Glutamatergic neuron (in vitro differentiated cells): ENCODE measurements at places on chromosomes 5 and 9.

- no peak for DNase-seq
These were observed 128.3 kb downstream of the HSD17B3 start for GRCh38 chr9:96173640-96174039.

- DNase-seq = no peak
These were observed 127.6 kb downstream of the ST8SIA4 start for GRCh38 chr5:100775533-100775855.

DNA sequence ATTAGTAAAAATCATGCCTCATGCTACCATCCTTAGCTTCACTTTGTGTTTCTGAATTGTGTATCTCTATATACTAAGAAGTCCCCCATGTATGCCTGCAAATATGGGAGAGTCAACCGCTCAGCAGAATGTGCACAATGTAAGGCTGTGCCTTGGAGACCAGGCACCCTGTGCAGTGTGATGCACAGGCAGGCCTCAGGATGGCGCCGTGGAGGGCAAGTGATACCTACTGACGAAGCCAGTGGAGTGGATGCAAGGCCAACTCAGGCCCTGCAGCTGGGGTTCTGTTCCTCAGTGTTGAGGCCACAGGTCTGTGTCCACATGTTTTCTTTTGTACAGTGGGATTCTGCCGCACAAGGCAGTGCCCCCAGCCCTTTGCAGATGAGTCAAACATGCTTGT, 28.4 kb downstream of the SYK start:
- no peak for DNase-seq

DNA sequence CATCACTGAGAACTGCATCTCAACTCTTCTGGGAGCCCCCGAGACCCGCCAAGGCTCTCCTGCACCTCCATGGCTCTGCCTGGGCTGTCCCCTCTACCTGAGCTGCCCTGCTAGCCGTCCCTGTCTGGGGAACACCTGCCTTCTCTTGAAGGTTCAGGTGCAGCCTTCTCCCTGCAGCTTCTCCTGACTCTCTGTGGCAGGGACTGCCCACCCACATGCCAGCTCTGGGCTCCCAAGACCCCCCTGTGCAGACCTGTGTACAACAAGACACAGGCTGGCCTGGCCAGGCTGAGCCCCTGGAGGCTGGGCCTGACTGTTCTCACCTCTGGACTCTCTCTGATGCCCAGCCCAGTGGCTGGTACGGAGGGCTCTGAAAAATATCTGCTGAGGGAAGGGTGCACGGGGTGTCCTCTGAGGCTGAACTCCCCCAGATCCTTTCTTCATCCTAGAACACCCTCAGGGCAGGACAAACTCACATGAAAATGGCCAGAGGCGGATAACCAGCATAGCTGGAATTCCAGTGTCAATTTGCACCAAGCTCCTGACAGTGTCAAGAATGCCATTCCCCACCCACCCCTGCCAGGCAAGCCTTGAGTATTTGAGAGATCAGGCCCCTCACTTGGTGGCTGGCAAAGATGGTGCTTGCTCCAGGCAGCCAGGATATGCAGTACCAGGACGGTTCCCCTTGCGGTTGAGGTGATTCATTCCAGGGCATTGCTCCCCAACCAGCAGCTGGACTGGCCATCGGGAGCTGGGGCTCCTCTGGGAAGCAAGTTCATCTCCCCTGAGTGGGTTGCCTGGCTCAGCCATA, 40.9 kb upstream of the SLC25A51 start:
- DNase-seq = no peak

DNA sequence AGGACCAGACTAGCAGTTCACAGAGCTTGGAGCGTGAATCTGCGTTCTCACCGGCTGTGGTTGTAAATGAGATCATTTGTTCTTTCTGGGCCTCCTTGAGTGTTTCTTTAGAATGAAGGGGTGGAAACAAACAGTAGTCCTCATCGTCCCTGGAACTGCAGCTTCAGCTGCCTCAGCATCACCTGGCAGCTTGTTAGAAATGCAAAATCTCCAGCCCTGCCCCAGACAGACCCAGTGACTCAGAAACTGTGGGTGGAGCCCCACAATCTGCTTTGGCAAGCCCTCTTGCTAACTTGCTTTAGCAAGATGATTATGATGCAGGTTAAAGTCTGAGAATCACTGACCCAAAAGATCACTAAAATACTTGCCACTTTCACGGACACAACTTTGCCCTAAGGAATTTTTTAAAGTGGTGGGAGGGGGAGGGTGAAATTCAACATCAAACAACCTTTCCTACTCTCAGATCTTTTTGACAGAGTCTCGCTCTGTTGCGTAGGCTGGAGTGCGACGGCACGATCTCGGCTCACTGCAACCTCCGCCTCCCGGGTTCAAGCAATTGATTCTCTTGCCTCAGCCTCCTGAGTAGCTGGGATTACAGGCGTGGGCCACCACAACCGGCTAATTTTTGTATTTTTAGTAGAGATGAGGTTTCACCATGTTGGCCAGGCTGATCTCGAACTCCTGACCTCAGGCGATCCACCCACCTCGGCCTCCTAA, 86.0 kb downstream of the BRINP1 start:
- DNase-seq = no peak

GRCh38 chr5:176180781-176181180, 57.4 kb upstream of the SIMC1 start:
- DNase-seq = no peak

GRCh38 chr5:80989883-80990282, 29.7 kb downstream of the RASGRF2 start:
- no peak for DNase-seq

GRCh38 chr5:55959208-55959607, 35.6 kb downstream of the IL6ST start:
- DNase-seq = no peak

DNA sequence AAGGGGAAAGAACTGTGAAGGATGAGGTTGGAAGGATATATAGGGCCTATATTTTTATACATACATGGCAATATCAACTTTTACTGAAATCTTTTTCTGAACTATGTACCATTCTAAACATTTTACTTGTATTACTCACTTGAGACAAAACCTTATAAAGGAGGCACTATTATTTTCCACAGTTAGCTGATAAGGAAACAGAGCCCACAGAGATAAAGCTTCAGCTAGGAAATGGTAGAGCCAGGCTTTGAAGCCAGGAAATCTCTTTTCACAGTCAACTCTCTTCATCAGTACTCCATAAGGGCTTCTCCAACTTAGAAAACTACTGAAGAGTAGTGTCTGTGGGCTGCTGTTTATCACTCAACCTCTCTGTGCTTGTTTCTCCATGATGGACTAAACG, 613.7 kb downstream of the PRELID2 start:
- no peak for DNase-seq

GRCh38 chr9:114280636-114281472, 42.0 kb upstream of the ORM1 start:
- DNase-seq = no peak

GRCh38 chr9:83144492-83144891, 81.5 kb upstream of the RASEF start:
- no peak for DNase-seq

DNA sequence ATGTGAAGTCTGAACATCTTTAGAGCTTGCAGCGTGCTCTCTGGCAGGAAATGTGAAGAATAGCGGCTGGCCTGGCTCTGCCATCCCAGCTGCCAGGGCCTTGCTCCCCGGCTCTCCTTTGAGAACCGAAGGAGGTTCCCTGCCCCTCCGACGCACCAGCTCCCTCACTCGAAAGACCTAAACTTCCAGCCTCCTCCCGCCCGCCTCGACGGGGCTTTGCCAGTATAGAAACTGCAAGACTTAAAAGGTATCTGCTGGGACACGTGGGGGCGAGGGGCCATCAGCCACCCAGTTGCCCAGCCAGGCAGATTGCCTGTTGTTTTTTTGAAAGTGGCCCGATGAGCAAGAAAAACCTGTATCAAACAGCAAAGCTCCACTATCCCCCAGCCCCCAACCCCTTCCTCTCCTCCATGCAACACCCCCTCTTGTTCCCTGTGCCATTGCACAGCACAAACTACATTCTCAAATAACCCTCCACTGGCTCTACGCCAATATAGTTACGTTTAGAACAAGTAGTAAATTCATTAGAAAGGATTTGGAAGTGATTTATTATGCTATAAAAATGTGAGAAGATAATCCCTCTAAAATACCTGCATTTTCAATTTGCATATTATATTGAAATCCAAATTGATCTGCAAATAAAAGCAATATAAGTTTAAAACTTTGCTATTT, 331.9 kb downstream of the MED10 start:
- DNase-seq = no peak

- no peak for DNase-seq
These were observed 108.5 kb upstream of the IQGAP2 start for GRCh38 chr5:76294573-76294972.

GRCh38 chr5:92863666-92864065, 717.4 kb downstream of the NR2F1-AS1 start:
- DNase-seq = no peak

- no peak for DNase-seq
These were observed 176.6 kb upstream of the KCNN2 start for GRCh38 chr5:114185274-114185673.

DNA sequence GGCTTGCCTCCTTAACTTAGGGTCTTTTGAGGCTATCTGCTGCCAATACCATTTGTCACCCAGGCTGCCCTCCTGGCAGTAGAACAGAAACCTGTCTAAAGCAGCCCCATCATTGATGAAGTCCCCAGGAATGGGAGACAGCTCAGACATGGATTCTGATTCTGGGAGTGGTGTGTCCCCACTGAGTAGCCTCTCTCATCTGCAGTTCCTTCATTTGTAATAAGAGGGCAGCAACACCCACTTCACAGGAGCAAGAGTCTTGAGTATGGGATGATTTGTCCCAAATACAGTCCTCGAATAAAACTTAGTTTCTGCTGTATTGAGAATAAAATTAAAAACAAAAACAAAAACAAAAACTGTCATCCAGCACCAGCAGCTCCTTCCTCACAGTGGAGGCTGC, 167.6 kb downstream of the ASTN2 start:
- no peak for DNase-seq

- no peak for DNase-seq
These were observed 210.8 kb downstream of the TSSK1B start for GRCh38 chr5:113223831-113224604.

DNA sequence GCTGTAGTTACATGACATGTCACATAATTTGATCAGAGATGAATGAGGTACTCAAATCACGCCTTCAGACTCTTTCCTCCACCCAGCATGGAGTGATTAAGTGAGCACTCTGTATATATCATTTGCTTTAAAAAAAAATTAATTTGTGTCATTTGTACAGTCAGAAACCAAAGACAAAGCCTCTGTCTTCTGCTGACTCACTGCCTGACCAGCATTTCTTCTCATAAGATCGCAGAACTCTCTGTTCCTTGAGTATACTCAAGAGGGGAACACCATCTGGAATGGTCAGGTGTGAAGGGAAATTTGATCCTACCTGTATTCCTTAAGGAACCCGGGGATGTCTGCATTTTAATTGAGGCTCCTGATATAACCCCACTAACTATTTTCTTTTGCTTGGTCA, 254.4 kb downstream of the FAM114A2 start:
- no peak for DNase-seq

GRCh38 chr5:92904021-92904420, 677.0 kb downstream of the NR2F1-AS1 start:
- DNase-seq = no peak

DNA sequence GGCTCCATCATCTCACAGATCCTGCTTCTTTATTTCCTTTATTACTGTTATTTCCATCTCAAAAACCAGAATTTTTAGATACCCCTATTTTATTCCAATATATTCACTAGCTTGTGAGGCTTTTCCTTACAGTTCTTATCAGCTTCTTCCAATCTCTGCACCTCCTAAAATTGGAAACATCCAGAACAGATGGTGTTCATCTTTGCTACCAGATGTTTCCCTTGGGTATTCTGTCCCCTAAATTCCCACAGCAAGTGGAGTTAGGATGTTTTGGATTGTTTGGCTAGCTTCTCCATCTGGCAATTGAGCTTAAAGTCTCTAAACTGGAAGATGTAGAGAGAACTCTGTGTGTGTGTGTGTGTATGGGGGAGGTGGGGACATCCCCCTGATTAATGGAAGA, 580.4 kb downstream of the DTWD2 start:
- no peak for DNase-seq

- no peak for DNase-seq
These were observed 13.1 kb upstream of the NFIB start for GRCh38 chr9:14327036-14327435.

DNA sequence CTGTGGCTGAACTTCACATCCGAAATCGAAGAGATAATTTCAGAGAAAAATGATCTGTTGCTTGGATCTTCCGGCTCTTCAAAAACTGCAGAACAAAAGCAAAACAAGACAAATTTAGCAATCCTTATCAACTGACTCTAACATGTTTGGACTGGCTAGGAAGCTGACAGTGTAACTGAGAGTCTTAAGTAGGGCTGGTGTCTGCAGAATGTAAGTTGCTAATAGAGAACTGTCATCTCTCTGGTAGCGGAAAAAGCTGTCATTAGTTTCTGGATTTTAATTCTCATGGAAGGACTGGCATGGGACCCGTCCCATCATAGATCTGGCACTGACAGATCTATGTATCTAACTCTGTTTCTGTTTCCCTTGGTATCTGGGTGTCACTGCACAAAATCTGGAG, 84.4 kb upstream of the GPR151 start:
- DNase-seq = no peak

DNA sequence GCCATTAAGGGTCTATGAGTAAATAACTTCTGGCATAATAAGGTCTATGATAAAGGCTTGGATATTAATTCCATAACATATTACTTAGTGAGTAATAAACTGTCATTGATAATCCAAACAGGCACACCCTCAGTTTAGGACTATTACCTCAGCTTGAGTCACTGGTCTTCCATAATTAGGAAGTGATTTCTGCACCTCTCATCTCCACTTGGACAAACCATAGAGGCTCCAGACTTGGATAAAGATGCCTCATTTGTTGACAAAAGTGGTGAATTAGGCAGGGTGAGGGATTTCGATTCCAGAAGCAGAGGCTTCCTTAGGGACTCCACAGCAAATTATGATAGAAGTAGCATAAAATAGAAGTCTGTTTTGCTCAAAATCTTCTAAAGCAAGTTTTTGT, 127.5 kb upstream of the MTAP start:
- no peak for DNase-seq

DNA sequence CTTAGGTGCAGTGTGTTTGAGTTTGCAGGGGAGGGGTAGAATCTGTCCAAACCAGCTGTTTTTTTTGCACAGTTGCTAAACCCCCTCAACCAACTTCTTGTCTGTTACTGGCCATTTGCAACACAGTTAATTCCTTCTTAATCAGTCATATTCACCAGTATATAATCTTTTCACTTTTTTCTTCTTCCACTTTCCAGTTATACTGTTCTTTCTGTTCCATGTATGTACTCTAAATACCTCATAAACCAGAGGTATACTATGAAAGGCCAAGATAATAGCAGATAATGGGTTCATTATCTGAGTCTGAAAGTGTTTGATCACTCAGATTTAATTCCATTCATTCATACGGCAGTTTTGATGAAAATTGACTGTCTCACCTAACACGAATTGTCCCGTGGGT, 11.1 kb downstream of the SMAD5 start:
- DNase-seq = no peak

DNA sequence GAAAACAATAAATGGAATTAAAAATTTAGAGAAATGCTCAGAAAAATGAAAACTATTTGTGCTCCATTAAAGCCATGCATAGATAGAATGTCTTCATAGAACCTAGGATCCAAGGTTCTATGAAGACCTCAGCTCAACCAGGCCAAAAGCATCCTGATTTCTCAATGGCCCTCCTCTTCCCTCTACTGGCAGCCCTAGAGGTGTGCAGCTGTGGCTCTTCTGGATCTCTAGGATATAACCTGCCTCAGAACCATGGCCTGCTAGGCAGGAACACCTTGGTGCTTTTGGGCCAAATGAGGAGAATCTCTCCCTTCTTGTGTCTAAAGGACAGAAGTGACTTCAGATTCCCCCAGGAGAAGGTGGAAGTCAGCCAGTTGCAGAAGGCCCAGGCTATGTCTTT, 15.1 kb downstream of the IFNA1 start:
- no peak for DNase-seq

GRCh38 chr5:80656425-80656824, 1.6 kb upstream of the DHFR start:
- DNase-seq = no peak
